NCI-H2171 treated with DMSO at 0.1 percent for 48 hours (cell line): ENCODE measurements at places on chromosomes 7 and 10.

DNA sequence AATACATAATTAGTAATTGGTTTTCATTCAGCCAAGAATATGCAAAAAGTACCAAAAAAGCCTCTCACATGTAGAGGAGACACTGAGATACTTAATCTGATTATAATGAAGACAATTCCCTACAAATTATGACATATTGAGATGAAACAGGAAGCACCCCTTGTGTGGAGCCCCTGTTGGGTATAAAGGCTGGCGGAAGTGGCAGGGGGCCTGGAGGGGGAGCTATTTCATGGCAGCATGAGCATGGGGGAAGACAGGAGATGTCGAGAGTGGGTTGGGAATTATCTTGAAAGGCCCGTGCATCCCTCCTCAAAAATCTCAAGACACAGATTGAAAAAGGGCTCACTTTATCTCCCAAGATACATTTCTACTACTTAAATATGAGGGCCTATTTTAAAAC, 96.9 kb downstream of the PIP4K2A start:
- no peak for DNase-seq

DNA sequence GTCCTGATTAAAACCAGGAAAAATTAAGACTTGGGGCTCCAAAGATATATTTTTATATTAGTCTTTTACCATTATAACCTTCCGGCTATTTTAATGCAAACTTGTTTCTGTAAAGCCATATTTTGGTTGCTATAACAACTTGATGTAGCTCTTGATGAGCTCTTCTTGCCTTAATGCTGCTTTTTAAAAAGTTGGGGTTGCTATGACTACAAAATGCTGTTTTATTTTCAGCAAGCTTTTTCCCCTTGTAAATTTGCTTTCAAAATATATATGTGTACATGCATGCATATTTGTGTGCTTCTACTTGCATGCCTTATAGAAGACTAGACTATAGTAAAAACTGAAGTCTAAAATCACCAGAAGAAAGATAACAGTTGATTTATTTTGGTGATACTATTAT, 99.7 kb downstream of the CSTF2T start:
- no peak for DNase-seq

- DNase-seq: no peak
Measured at GRCh38 chr10:28952523-28952922, 275.2 kb downstream of the BAMBI start.

GRCh38 chr7:36844374-36844773, 120.1 kb upstream of the AOAH start:
- DNase-seq: no peak

DNA sequence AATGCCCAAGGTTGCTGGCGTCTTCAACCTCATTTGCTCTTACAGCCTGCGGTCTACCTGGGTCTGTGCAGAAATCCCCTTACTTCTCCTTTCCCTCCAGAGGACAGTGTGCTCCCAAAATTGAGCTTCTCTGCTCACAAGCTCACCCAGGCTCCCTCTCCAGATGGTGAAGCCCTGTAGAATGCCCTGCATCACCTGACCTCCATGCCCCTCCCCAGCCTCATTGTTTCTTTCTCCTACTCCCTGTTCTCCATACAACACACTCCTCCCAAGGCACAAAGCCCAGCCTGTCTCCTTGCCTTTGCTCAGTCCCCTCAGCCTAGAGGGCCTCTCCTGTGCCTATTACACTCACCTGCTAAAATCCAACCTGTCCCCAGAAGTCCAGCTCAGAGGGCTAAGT, 3.5 kb downstream of the CRHR2 start:
- peak; percentile 27 for DNase-seq

GRCh38 chr7:151968357-151968756, 12.1 kb downstream of the GALNTL5 start:
- DNase-seq: no peak

- no peak for DNase-seq
Measured at GRCh38 chr10:69843923-69844322, 42.2 kb downstream of the COL13A1 start.
